ENCODE measurements at places on chromosomes 3 and 15.
A peak's percentile ranks its signal among the peaks of the same experiment; 100 is the strongest.

GRCh38 chr3:156189927-156190326, 69.5 kb downstream of the KCNAB1 start:
- H3K27ac ChIP-seq, result no peak overlapping the region
- H3K4me3 ChIP-seq, result no peak overlapping the region
- no peaks in the 10 kb centered on the region for H3K27me3 ChIP-seq
- H3K36me3 ChIP-seq, result no peaks in the 10 kb centered on the region

- DNase-seq, result no peak
- no peak overlapping the region for H3K4me3 ChIP-seq
- no peak overlapping the region for H3K27ac ChIP-seq
- H3K27me3 ChIP-seq, result no peaks in the 10 kb centered on the region
- no peaks in the 10 kb centered on the region for H3K4me1 ChIP-seq
Observed at GRCh38 chr3:127152684-127153505, 40.0 kb upstream of the PRR23E start.

GRCh38 chr3:162718697-162719096, 1222.1 kb downstream of the OTOL1 start:
- H3K27me3 ChIP-seq, result no peaks in the 10 kb centered on the region
- no peak overlapping the region for H3K27ac ChIP-seq
- DNase-seq, result no peak
- no peak overlapping the region for H3K4me3 ChIP-seq

- peak overlapping the region; percentile 55 for H3K27ac ChIP-seq
- H3K4me3 ChIP-seq, result no peak overlapping the region
- DNase-seq, result no peak
- H3K27me3 ChIP-seq, result no peaks in the 10 kb centered on the region
Observed at GRCh38 chr3:123084738-123085237, 18.0 kb downstream of the PDIA5 start.

DNA sequence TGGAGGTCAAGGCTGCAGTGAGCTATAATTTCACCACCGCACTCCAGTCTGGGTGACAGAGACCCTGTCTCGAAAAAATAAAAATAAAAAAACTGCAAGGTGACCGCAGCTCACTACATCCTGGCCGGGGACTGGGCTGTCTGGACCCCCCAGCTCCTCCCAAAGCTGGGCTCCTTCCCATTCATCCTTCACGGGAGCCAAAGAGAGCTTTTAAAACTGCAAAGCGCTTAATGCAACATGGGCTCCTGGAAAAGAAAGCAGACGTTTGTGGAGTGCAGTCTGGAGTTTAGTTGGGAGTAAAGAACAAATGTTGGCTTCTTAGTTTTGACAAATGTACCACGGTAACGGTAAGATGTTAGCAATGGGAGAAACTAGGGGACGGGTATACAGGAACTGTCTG, 12.1 kb downstream of the PLXND1 start:
- peak overlapping the region; percentile 90 for H3K27ac ChIP-seq
- H3K4me1 ChIP-seq, result peaks cover 93% of the 10 kb centered on the region
- H3K4me3 ChIP-seq, result no peak overlapping the region
- H3K27me3 ChIP-seq, result no peaks in the 10 kb centered on the region
- no peak for DNase-seq

DNA sequence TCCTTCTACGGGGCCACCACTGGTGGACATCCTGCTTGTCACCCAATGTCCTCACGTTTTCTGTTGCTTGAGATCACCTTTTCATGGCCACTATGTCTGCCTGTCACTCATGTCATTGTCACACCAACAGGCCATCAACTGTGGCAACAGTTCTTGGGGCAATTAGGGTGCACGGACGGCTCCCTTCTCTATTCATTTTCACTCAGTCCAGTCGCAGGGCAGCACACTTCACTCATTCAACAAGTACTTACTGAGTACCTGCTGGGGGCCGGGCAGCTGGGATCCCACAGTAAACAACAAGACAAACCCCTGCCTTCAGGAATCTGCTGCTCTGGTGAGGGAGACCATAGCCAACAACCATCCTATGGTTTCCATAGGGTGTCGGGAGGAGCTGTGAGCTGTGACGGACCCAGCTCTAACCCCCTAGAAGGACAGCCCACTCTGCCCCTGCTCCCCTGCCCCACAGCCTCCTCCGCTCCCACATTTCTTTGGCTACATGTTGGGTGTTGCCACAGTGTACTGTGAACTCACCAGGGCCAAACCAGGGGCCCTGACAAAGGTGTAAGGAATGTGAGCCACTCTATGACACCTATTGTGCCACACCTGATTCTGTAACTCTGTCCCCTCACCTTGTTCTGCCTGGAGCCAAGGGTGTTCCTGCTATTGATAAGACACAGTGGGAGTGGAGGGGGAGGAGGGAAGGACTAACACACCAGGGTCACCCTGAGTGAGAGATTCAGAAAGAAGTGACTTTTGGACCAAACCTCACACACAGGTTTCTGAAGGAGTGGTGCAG, 1.9 kb downstream of the VILL start:
- peaks cover 6% of the 10 kb centered on the region for H3K4me1 ChIP-seq
- no peak overlapping the region for H3K4me3 ChIP-seq
- no peak overlapping the region for H3K27ac ChIP-seq
- H3K36me3 ChIP-seq, result no peaks in the 10 kb centered on the region
- H3K27me3 ChIP-seq, result no peaks in the 10 kb centered on the region
- DNase-seq, result peak; percentile 20

DNA sequence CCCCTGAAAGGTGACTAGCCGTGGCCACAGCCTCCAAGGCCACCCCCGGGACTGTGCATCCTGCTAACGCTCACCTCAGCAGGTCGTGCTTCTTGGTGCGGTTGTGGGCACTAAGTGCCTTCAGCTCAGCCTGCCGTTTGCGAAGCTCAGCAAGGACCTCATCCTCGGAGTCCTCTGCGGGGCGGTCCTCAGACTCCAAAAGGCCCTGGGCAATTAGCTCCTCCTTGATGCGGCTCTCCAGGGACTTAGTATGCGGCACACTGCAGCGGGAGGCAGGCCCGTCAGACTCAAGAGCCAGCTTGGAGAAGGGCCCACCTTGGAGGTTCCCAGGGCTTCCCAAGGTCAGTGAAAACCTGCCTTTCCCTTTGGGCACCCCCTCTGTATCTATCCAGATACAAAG, 8.3 kb downstream of the TADA3 start:
- no peak overlapping the region for H3K27ac ChIP-seq
- peaks cover 62% of the 10 kb centered on the region for H3K36me3 ChIP-seq
- H3K27me3 ChIP-seq, result no peaks in the 10 kb centered on the region
- no peak for DNase-seq
- no peaks in the 10 kb centered on the region for H3K4me1 ChIP-seq

DNA sequence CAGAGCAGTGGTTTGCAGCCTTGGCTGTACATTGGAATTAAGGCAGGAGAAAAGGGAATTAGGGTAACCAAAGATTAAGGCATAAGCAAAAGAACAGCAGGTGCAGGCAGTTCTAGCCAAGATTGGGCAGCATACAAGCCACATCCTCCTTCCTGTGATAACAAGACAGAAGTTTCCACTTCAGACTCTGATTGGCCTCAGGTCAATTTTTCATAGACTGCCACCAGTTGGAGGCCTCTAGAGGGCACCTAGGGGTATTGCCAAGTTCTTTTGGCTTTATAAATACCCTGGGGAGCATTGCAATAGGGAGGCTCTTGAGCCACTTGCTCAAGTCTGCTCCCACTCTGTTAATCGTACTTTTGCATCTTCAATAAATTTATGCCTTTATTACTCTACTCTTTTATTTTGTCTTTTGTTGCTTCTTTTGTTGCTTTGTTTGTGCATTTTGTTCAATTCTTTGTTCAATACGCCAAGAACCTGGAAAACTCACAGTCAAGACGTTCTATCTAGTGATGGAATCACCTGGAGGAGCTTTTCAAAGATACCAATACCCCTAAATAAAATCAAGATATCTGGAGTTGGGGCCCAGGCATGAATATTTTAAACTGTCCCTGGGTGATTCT, 32.2 kb upstream of the FMN1 start:
- H3K4me1 ChIP-seq, result no peaks in the 10 kb centered on the region
- no peak for DNase-seq
- H3K4me3 ChIP-seq, result no peak overlapping the region
- H3K27me3 ChIP-seq, result no peaks in the 10 kb centered on the region
- H3K36me3 ChIP-seq, result no peaks in the 10 kb centered on the region

- no peak overlapping the region for H3K27ac ChIP-seq
- H3K36me3 ChIP-seq, result no peaks in the 10 kb centered on the region
- H3K27me3 ChIP-seq, result no peaks in the 10 kb centered on the region
- DNase-seq, result no peak
- no peak overlapping the region for H3K4me3 ChIP-seq
- no peaks in the 10 kb centered on the region for H3K4me1 ChIP-seq
Observed at GRCh38 chr15:56608140-56608778, 125.0 kb downstream of the ZNF280D start.

GRCh38 chr3:101466465-101467309, 46.3 kb downstream of the SENP7 start:
- no peaks in the 10 kb centered on the region for H3K4me1 ChIP-seq
- H3K27ac ChIP-seq, result no peak overlapping the region
- no peak for DNase-seq
- no peak overlapping the region for H3K4me3 ChIP-seq

GRCh38 chr3:18135060-18135814, 289.9 kb downstream of the SATB1 start:
- H3K4me3 ChIP-seq, result no peak overlapping the region
- H3K4me1 ChIP-seq, result no peaks in the 10 kb centered on the region

GRCh38 chr15:48289628-48290027, 41.6 kb upstream of the DUT start:
- no peak for DNase-seq
- H3K27me3 ChIP-seq, result no peaks in the 10 kb centered on the region
- H3K36me3 ChIP-seq, result no peaks in the 10 kb centered on the region
- peaks cover 3% of the 10 kb centered on the region for H3K4me1 ChIP-seq
- no peak overlapping the region for H3K27ac ChIP-seq
- H3K4me3 ChIP-seq, result no peak overlapping the region

- no peaks in the 10 kb centered on the region for H3K4me1 ChIP-seq
- DNase-seq, result no peak
- no peak overlapping the region for H3K4me3 ChIP-seq
Observed at GRCh38 chr15:47964229-47964628, 156.6 kb upstream of the SLC24A5 start.

- no peak for DNase-seq
- H3K4me3 ChIP-seq, result no peak overlapping the region
- no peaks in the 10 kb centered on the region for H3K27me3 ChIP-seq
- H3K27ac ChIP-seq, result no peak overlapping the region
- H3K36me3 ChIP-seq, result no peaks in the 10 kb centered on the region
Observed at GRCh38 chr15:66594344-66594743, 28.5 kb upstream of the LCTL start.

DNA sequence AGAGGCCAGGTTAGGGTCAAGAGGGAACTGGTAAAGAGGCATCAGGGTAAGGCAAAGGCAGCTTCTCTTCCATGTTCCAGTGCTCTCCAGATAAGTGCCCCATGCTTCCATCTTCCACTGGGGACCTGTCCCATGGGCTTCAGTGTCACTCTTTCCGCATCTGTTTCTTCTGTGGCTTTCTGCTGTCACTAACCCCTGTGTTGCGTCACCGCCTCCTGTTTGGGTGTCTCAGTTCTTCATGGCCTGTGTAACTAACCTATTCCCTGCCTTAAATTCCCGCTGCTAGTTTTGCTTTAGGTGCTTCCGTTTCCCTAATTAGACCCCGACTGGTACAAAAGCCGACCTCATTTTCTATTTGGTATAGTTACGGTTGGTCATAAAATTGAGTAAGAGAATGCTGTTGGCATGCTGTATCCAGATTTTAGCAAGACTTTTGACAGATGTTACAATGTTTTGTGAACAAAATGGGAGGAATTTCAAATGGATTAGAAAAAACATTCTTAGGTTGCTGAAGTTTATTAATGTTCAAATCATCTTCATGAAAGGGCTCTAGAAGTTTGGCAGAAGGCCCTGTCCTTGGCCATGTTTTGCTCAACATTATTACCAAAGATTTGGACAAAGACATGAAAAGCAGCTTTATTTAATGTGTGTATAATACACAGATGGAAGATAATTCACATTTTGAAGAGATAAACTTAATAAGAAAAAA, 245.3 kb downstream of the BBX start:
- no peak for DNase-seq
- H3K4me1 ChIP-seq, result no peaks in the 10 kb centered on the region
- H3K4me3 ChIP-seq, result no peak overlapping the region
- H3K27ac ChIP-seq, result no peak overlapping the region
- H3K27me3 ChIP-seq, result no peaks in the 10 kb centered on the region

DNA sequence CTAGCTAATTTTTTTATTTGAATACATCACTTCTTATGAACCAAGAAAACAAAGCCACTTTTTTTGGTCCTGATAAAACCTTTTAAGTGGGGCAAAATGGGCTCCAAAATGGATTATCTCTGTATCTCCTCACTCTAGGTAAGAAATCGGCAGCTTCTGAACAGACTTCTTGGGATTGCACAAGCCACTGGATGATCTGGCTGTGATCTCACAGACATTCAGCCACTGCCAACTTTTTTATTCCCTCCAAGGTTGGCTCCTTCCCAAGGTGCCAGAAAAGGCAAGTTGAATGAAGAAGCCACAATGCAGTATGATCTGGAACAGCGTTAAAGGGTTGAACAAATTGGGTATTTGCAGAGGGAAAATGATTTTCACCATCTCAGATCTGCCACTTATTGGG, 73.2 kb downstream of the PRICKLE2 start:
- DNase-seq, result peak; percentile 29
- H3K4me3 ChIP-seq, result no peak overlapping the region
- H3K27me3 ChIP-seq, result no peaks in the 10 kb centered on the region
- peak overlapping the region; percentile 77 for H3K27ac ChIP-seq
- no peaks in the 10 kb centered on the region for H3K4me1 ChIP-seq
- peaks cover 50% of the 10 kb centered on the region for H3K36me3 ChIP-seq

DNA sequence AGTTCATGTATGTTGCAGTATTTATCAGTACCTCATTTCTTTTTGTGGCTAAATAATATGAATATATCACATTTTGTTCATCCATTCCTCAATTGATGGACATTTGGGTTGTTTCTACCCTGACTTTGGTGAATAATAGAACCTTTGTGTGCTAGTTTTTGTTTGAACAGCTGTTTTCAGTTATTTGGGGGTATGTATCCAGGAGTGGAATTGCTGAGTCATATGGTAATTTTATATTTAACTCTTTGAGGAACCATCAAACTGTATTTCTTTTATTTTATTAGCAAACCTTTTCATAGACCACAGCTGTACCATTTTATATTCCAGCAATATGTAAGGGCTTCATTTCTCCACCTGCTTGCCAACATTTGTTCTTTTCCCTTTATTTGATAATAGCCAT, 38.4 kb upstream of the RBM5 start:
- no peak for DNase-seq
- H3K27ac ChIP-seq, result no peak overlapping the region
- no peaks in the 10 kb centered on the region for H3K27me3 ChIP-seq
- H3K36me3 ChIP-seq, result peaks cover 33% of the 10 kb centered on the region

DNA sequence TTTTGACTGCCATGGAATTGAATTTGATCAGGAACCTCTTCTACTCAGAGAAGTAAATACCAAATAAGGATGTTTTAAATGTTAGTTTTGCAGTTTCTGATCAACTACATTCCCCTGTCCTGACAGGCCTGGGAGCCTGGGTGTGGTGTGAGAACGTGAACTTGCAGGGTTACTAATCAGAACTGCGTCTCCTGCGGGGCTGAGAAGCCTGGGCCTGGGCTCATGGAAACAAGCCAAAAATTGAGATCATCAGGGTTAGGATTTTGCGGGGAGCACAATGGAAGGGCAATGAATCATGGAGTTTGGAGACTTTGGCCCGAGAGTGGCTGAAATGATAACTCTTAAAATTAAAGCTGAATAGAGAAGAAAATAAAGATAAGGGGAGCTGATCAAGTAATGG, 47.8 kb upstream of the C3orf70 start:
- no peak overlapping the region for H3K27ac ChIP-seq
- H3K36me3 ChIP-seq, result no peaks in the 10 kb centered on the region
- no peaks in the 10 kb centered on the region for H3K4me1 ChIP-seq

Data from tibial artery (tissue), 4 donors.